ENCODE measurements at places on chromosomes 12 and 14.

DNA sequence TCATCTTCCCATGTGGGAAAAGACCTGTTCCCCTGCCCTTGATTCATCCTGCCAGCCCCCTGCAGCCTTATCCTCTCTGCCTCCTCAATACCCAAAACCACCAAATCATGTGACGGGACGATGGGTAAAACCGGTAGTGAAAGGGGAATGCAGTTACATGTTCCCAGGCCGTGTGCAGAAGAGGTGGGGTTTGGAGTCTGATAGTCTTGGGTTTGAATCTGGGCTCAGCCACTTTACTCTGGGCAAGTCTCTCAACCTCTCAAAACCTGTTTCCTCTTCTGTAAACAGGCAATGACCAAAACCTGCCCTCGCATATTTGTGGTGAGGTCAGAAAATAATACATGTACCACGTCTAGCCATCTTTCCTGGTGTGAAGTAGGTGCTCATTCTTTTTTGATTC lies 123.0 kb downstream of the PLXNC1 start:
- DNase-seq: no peak

GRCh38 chr12:107779077-107779831 lies 4.8 kb downstream of the ASCL4 start:
- DNase-seq: no peak

DNA sequence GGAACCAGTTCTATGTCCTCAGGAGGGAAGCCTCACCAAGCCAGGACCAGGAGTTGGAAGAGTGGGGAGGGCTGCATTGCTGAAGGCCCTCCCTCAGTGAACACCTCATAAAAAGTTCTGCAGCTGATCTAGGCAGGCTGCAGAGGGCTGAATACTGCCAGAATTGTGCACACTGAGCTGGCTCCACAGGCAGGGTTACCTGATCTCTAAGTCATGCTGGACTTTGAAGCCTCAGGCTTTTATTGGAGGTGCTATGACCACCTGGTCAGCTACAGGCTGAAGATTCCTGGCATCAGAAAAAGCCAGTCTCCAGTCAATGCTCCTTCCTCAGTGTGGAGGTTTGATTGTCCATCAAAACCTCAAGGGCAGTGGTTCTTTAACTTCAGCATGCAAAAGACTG lies 39.7 kb downstream of the FOS start:
- DNase-seq: no peak

GRCh38 chr12:105013892-105014291 lies 27.8 kb downstream of the NOPCHAP1 start:
- no peak for DNase-seq

DNA sequence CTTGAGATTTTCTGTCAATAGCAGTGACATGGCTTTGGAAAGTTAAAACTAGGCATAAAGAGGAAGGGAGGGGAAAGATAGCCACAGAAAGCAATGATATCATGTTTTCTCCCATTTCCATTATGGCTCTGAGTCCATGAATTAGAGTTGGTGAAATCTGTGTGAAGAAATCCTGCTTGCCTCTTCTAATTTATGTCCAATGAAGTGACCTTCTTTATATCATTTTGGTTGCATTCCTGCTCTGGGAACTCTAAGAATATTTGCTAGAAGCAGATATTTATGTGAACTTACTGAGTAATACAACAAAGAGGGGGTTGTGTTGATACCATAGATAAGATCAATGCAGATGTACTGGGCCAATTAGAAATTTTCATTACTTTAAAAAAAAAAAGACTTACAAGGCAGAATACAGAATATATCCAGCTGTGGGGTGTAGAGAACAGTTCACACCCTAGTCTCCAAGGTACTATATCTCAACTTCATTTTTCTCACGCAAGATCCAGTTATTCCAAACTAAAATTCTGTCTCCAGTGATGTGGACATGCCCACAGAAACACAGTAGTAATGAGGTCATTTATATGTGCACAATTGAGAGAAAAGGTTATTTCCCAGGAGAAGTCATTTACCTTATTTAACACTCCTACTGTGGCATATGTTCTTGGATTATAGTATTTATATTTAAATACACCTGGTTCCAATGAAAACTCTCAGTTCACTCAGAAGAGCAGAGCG lies 51.5 kb upstream of the KCNJ8 start:
- no peak for DNase-seq

DNA sequence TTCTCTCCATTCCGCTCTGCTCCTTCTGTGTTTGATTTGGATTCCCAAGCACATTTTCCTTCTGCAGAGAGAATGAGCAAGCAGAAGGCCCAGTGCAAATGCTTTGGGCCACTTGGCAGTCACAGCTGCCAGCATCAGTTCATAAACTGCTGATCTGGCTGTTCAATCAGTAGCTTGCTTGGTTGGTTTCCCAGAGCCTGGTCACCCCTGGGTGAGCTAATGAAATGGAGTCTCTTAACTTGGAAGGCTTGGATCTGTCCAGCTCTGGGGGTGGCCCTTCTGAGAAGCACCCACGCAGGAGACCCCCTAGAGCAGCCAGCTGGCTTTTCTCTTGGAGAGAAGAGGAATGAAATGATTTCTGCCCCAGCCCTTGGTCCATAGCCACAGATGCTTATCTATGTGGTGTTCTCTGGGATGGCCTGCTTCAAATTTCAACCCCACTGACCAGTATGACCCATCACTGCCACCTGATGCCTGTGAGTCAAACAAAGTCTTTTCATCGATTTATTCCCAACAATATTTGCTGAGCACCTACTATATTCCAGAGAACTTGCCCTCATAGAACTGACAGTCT lies 30.3 kb downstream of the FAIM2 start:
- no peak for DNase-seq

- no peak for DNase-seq
Observed at GRCh38 chr12:131362291-131363211, 348.3 kb upstream of the SFSWAP start.

- DNase-seq: no peak
Observed at GRCh38 chr12:127336416-127336815, 930.6 kb upstream of the TMEM132C start.

- DNase-seq: no peak
Observed at GRCh38 chr12:29565727-29566126, 68.2 kb upstream of the OVCH1 start.
